Bone marrow (tissue), 2 donors: ENCODE measurements at places on chromosomes 5 and 9.

- no peak for DNase-seq
Observed at GRCh38 chr9:115103746-115104477, 14.0 kb downstream of the TNC start.

DNA sequence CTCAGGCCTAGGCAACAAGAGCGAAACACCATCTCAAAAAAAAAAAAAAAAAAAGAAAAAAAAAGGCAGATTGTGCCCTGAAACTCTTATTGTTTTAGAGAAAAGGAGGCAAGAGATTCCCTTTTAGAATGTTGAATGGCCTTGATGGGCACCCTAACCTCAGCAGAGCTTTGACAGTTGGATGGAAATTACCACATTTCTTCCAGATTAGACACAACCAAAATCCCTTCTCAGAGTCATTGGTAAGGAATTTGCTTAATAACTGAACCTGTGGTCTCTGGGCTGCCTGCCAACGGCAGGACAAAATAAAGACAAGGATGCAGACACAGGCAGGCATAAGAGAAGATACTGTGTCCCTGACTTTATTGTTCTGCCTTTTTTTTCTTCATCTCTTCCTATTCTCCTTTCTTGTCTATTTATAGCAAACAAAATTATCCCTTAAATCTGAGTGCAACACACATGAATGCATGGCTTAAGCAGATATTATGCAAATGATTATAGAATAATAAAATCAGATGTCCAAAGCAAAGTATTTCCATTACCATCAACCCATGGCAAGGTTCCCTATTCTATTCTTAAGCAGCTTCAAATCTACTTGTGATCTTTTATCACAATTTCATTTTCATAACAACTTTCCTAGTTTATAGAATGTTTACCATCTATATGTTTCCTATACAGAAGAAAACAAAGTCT lies 37.3 kb upstream of the TRIO start:
- DNase-seq = no peak

- DNase-seq = peak; percentile 2
Observed at GRCh38 chr5:127785098-127785927, 82.1 kb downstream of the CCDC192 start.

- DNase-seq = no peak
Observed at GRCh38 chr9:96391021-96391765, 7.7 kb upstream of the SLC35D2 start.

GRCh38 chr9:20286969-20287368 lies 335.3 kb downstream of the MLLT3 start:
- DNase-seq = no peak

DNA sequence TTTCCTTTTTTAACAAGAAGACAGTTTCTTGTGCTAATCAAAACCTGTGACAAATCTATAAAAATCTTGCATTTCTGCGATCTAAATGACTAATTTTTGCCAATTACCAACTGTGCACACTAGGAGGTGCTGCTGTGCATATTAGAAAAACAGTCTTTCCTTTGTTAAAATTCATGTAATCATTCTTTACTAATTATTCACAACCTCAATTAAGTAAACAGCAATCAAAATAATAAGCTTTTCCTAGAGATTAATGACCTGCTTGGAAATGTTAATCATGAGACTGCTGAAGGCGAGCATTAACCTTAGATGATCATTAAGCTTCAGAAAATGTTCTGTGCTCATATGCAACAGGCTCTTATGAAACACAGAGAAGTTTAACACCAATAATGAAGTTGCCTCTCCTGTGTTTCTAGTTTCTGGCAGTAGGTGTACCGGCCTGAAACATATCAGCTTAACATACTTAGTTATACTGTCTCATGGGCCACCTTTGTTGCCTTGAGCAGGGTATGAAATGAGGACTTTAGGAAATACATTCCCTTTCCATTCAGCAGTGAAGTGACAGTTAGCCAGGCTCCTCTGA lies 17.7 kb downstream of the RFESD start:
- peak; percentile 16 for DNase-seq

GRCh38 chr9:2496934-2497333 lies 124.7 kb upstream of the VLDLR start:
- no peak for DNase-seq

GRCh38 chr5:60521376-60522291 lies 178.3 kb downstream of the DEPDC1B start:
- DNase-seq = peak; percentile 35

DNA sequence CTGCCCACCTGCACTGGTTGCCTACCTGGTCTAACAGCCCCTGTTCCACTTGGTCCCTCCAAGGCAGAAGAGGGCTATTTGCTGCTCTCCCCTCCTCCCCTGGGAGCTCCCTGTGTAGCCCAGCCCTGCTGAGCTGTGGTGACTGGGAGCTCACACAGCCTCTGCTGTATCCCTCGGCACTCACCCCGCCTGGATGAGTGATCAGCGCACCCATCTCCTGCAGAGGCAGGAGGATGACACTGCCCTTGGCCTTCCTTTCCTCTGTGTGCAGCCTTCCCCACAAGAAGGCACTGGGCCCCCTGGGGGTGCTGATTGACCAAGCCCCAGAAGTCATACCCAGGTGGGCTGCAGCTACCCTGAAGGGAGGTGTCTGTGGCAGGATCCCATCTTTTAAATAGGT lies 134.2 kb downstream of the ADAMTS2 start:
- DNase-seq = no peak

DNA sequence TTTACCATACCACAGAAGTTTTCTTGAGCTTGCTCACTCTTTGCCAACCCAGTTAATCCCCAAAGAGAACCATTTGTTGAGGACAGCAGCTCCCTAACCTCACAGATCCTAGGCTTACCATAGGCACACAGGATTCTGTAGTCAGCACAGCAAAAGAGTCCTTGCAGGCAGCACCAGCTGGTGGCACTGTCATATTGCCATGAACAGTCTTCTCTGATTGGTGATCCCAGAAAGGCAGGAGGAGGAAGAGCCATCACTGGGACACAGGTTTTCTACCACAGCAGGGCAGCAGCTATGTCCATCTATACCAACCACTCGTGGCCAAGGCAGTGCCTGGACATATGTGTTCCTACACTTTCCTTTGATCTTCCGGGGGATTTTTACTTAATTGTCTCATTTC lies 297.1 kb upstream of the CD180 start:
- no peak for DNase-seq

GRCh38 chr5:88090506-88090905 lies 178.1 kb downstream of the TMEM161B start:
- DNase-seq = no peak

GRCh38 chr9:17699615-17700330 lies 120.9 kb downstream of the SH3GL2 start:
- no peak for DNase-seq

- DNase-seq = no peak
Observed at GRCh38 chr9:16052757-16053530, 500.1 kb downstream of the CCDC171 start.

GRCh38 chr5:169657127-169657526 lies 20.1 kb downstream of the DOCK2 start:
- DNase-seq = no peak

GRCh38 chr9:122791872-122792669 lies 3.3 kb downstream of the OR5C1 start:
- DNase-seq = no peak

DNA sequence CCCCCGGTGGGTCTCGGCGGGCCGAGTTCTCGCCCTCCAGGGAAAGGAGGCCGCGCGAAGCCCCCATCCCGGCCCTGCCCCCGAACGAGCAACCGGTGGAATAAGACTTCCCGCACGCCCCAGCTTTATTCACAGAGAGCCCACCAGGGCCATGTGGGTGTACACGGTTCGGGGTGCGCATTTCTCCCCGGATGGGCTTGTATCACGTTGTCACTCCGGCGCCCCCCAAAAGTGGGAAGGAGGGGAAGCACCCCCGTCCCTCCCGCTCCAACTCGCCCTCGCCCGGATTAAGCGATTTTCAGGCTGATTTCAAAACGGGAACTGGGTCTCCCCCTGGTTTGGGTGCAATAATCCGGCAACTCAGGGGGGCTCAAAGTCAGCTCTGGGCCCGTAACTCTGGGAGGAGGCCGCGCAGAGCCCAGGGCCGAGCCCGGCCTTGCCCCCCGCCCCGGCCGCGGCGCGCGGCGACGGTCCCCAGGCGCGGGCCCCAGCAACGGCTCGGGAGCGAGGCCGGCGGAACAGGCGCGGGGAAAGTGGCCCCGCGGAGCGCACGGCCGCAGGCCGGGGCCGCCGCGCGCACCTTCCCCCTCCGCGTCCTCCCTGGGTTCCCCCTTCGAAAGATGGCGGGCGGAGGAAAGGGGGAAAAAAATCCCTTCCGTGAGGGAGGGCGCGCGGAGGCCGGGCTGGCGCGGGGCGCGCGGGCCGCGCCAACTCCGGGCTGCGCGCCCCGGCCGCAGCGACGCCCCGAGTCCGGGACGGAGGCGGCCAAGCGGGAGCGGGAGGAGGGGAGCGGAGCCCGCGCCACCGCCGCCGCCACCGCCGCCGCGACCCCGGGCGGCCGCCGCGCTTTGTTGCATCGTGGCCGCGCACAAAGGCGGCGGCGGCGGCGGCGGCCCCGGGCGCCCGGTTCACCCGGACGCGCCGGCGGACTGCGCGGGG lies 644 bp downstream of the BRD3 start:
- no peak for DNase-seq

GRCh38 chr9:61665829-61666228 lies 476.0 kb downstream of the SPATA31A7 start:
- DNase-seq = no peak

- no peak for DNase-seq
Observed at GRCh38 chr5:157729858-157730257, 1.4 kb upstream of the THG1L start.

DNA sequence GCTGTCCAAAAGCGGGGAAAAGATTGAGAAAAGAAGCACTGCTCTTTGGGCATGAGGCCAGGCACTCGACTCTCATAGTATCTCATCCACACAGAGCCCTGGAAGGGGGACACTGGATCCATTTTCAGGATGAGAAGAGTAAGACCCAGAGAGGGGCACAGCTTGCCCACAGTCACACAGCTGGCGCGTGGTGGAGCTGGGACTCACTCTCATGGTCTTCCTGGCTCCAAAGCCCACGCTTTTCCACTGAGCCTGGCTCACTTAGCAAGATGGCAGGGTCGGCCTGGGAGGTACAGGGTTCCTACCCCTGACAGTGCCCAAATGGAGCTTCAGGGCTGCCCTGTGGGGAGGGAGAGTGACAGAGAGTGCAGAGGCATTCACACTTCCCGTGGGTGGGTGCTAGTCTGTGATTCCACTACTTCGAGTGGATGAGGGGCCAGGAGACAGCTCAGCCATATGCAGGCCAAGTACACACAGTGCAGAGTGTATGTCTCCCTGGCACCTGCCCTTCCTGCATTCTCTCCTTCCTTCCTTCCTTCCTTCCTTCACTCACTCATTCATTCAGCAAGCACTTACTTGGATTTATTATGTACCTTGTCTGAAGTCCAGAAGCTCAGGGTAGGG lies 18.3 kb upstream of the IGFBPL1 start:
- DNase-seq = no peak

- no peak for DNase-seq
Observed at GRCh38 chr9:126915281-126915816, 767 bp downstream of the RALGPS1 start.

DNA sequence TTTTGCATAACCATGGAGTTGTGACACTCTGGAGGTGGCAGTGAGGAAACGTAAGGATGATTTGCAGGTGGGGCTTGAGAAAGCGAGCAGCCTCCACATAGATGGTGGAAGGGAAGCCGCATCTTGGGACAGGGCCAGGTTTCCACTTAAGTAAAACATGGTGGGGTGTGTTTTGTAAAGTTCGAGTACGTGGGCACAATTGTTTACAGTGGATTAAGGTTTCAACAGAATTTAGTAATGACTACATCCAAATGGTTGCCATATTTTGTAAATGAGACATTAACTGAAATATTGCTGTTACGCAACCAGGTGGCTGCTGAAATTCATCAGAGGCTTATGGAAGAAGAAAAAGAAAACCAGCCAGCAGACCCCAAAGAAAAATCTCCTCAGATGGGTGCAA lies 85.4 kb upstream of the IL7R start:
- DNase-seq = no peak

GRCh38 chr5:165101709-165102108 lies 1596.3 kb downstream of the MAT2B start:
- no peak for DNase-seq

- no peak for DNase-seq
Observed at GRCh38 chr9:122394265-122395125, 23.7 kb downstream of the PTGS1 start.

DNA sequence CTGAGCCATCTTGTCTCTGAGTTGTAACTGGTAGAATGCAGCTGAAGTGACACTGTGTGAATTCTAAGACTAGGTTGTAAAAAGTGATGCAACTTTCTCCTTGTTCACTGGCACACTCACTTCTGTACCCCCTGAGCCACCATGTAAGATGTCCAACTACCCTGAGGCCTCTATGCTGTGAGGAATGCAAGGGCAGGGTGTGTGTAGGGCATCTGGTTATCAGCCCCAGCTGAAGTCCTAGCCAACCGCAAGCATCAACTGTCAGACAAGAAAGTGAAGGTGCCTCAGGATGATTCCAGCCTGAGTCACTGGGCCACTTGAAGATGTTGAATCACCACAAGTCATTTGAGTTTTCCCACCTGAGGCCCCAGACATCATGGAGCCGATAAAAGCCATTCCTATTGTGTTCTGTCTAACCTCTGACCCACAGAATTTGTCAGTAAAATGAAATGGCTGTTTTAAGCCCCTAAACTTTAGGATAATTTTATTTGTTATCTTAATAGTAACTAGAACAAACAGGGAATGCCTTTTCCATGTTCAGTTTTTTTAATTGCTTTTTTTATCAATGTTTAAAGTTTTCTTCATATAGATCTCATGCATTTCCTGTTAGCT lies 18.7 kb upstream of the RHOBTB3 start:
- no peak for DNase-seq

DNA sequence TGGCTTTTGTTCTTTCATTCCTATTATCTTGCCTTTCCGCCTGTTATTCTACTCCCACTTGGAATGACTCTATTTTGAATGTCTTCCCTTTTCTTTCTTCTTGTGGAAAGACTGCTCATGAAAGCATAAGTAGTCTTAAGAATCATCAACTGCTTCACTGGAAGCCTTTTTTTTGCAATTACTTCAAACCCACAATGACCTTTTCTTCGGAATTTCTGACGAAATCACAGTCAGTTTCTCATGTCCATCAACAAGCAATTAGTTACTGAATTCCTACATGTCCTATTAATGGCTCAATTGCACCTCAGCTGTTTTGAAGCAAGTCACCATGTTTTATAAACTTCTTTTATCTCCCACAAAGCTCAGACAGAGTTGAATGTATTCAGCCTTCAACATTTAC lies 196.2 kb downstream of the TARS1 start:
- no peak for DNase-seq

- DNase-seq = no peak
Observed at GRCh38 chr5:36305571-36306326, 4.0 kb upstream of the RANBP3L start.

- DNase-seq = no peak
Observed at GRCh38 chr5:98204798-98205197, 568.7 kb upstream of the RGMB start.
